ENCODE measurements at places on chromosomes 5 and 9.
A peak's percentile ranks its signal among the peaks of the same experiment; 100 is the strongest.

DNA sequence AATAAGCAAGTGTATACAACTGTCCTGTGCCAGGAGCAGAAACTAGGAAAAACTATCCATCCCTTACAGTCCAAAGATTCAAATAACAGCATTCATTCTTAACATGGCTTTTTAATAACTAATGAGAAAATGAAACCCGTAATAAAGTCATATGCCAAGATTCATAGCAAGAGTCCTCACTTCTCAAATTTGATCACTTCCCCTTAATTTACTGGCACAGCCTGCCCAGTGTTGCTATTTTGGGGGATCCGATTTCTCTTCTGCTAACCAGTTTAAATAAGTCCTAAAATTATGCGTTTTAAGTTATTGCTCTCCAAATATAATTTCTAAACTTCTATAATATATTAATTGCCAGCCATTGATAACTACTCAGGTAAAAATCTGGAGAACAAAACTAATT lies 177.0 kb upstream of the PTGER4 start:
- no peak for DNase-seq

GRCh38 chr9:108445431-108446071 lies 410.2 kb downstream of the ACTL7B start:
- no peak for DNase-seq

DNA sequence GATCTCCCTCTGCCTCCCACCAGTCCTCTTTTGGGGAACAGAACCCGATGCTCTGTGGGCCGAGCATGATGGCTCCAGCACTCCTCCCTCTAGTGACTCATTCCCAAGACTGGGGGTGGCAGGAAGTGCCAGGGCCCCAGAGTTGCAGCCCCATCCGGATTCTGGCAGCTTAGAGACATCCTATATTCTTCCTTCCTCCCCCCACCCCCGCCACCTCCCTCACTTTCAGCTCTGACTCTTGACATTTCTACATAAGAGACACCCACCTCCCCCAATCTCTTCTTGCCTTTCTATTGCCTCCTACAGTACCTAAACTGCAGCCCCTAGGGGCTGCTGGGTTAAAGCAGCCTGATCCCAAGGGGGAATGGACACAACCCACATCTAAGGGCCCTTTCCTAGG lies 47.1 kb upstream of the MATR3 start:
- DNase-seq = peak; percentile 33

DNA sequence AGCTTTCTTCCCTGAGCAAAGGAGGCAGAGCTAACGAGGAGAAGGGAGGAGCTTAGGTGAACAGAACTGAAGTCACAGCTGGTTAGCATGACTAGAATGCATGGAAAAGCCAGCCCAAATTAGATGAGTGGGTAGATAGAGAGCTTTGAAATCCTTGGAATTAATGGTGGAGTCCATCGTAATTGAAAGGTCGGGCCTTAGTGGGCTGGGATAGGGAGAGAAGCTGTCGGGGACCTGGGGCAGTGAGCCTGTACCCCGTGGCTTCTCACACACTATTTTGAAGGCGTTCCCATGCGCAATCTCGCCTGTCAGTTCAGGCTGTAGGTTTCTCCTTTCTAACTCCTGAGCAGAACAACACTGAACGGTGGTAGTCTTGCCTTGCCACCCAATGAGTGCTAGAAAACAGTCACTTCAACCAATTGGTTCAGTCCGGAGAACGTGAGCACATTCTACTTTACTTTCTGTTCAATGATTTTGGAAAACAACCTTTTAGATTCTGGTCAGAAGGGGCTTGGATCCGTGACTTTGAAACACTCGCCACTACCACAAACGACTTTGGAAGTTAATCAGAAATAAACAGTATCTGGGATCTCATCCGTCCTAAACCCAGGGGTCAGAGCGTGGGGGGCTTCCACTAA lies 655 bp upstream of the RAI14 start:
- peak; percentile 88 for DNase-seq

- DNase-seq = no peak
Observed at GRCh38 chr9:123866497-123866896, 63.4 kb downstream of the DENND1A start.

DNA sequence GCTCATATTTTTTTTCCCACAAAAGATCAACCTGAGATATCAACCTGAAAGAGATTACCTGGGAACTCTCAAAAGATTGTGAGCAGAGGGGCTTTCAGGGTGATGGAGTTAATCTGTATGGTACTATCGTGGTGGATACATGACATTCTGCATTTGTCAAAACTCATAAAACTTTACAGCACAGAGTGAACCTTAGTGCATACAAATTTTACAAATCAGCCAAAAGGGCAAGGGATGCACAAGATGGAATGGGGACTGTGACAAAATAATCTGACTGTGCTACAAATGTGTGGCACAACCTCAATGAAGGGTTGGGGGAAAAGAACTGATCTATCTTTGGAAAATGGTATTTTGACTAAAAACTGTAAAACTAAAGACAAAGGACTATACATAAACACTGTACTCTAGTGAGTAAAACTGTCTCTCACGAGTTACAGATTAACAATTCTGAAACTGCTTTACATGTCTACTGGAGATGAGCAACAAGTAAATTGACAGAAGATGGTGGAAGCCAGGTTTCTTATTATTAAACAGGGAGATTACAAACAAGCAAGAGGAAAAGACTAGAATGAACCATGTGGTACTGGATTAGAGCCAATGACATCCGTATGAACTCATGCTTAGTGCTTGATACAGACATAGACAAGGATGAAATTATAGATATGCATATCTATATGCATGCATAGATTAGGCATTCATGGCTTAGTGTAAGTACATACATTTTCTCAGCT lies 24.8 kb upstream of the RLN1 start:
- no peak for DNase-seq

DNA sequence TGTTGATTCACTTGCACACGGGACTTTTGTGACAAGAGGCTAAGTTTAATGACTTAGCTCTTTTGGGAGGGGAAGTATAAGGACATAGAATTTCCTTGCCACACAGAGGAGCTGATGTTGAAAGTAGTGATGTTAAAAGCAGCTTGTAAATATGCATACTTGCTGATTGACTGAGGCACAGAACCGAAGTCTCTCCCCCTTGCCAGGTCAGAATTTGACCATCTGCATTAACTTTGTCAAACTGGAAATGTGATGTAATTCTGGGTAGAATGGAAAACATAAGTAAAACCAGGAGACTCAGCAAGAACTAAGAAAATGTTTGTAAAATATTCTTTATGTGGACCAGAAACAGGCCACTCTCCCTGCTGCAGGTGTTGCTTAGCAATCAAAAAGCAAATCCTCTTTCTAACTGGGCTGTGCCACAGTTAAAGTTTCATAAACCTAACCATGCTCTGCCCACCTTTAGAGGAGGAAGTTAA lies 284.2 kb downstream of the NR3C1 start:
- DNase-seq = peak; percentile 31

DNA sequence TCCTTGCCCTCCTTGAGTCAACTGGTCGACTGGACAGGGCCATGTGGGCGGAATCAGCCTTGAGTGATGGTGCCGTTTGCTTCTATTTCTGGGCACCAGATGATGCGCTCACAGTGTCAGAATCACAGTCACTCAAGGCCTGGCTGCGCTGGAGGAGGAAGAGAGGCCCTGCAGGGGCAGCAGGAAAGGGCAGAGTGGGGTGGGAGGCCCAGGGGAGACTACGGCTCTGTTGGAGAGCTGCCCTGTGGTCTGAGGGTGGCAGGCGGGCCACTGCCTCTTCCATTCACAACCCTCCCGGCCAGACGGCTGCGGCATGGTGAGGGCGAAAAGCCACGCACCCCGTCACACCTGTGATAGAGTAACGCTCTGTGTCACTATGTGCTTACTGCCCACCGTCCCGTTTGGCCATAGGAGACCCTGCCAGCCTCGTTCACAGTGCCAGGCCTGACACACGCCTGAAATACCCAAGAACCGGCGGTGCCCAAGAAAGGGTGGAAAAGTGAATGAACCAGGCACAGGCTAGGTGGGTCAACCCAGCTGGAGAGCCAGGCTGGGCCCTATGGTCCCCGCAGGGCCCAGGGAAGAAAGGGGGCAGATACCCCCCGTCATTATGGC lies 9.9 kb downstream of the PLPP7 start:
- DNase-seq = no peak

GRCh38 chr5:459562-460272 lies 16.7 kb downstream of the EXOC3 start:
- DNase-seq = no peak

DNA sequence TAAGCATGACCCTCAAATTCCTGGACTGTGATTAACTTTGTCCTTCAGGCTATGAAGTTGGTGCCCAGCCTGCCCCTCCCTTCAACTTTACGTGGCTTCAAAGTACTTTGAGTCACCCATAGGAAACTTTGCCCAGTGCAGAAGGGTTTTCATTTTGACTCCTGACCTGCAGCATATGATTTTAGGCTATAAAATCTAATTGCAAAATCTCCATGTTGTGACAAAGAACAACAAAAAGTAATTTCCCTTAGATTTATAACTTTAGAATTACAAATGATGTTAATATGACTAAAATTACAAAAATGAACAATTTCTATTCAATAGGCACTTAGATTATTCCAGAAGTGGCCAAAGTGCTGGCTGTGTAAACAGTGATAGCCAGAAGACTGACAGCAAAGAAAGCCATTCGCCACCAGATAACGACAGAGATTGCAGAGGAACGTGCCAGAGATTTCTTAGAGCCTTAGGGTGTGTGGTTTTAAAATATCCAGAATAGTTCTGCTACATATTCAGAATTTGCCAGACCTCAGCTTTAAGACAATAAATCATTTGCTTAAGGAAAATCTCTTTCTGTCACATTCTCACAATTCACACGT lies 197.4 kb downstream of the SEMA5A start:
- DNase-seq = no peak

DNA sequence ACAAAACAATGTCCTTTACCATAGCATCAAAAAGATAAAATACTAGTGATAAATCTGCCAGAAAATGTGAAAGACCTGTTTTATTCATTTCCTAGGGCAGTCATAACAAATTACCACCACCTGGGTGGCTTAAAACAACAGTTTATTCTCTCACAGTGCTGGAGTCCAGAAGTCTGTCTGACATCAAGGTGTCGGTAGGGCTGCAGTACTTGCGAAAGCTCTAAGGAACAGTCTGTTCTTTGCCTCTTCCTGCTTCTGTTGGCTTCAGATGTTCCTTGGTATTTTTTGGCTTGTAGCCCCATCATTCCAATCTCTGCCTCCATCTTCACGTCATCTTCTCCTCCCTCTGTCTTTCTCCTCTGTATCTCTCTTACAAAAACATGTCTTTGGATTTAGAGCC lies 51.0 kb downstream of the PTPDC1 start:
- DNase-seq = no peak

- no peak for DNase-seq
Observed at GRCh38 chr5:158856291-158856690, 243.4 kb downstream of the EBF1 start.

- peak; percentile 60 for DNase-seq
Observed at GRCh38 chr5:131386779-131387178, 122.9 kb downstream of the CDC42SE2 start.

GRCh38 chr9:109272745-109273144 lies 48.1 kb downstream of the EPB41L4B start:
- DNase-seq = no peak

DNA sequence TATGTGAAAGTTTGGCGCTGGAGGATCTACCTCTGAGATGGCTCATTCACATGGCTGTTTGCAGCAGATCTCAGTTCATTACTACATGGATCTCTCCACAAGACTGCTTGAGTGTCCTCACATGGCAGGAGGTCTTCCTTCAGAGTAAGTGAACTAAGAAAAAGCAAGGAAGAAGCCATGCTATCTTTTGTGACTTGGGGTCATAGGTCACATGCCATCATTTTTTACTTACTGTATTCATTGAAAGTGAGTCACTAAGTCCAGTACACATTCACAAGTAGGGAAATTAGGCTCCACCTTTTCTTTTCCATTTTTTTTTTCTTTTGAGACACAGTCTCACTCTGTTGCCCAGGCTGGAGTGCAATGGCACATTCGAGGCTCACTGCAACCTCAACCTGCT lies 8.7 kb upstream of the CDKN2AIPNL start:
- DNase-seq = no peak

- DNase-seq = no peak
Observed at GRCh38 chr5:65157906-65158603, 323.7 kb downstream of the ADAMTS6 start.

DNA sequence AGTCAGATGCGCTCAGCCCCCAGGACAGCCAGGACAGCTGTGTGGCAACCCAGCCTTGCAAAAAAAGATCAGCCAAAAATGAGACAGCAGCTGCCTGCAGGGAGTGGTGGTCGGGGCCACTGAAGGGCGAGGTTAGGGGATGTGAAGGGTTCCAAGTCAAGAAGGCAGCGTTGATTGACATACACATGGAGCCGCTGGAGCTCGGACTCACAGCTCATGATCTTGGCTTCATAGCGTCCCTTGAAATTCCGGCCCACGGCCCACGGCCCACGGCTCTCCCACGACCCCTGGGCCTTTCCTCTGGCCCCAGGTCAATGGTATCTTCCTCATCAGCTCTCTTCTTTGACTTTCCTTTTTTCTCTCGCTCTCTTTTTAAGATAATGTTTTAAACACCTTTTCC lies 390.0 kb upstream of the IRX4 start:
- DNase-seq = no peak

DNA sequence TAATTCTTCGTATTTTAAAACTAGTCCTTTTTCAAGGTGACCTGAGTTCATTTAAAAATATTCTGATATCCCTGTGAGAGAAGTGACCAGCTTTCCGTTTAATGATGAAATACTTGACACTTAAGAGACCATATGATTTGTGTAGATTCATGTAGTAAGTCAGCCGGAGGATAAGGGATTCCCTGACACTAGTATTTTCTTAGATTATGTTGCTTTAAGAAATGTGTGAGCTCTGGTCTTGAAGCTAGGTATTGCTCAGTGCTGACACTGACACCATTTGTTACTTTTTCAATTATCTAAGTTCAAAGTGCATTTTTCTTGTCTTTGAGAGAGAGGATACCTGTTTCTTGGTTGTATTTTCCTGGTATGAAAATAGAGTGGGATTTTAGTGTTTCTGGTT lies 4.2 kb downstream of the NIPBL start:
- DNase-seq = no peak

DNA sequence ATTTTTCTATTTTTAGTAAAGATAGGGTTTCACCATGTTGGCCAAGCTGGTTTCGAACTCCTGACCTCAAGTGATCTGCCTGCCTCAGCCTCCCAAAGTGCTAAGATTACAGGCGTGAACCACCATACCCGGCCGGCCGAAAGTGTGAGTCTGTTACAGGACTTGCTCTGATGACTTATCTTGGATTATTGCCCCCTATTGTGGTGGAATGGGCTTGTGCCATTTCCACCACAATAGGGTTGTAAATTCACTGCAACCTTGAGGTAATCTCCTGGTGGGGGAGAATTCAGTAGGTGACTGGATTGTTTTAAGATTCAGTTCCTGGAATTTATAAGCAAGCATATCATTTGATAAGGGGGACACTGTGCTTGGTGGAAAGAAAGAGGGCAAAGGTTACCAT lies 15.0 kb upstream of the HMGCR start:
- no peak for DNase-seq

GRCh38 chr5:62284946-62285891 lies 20.8 kb upstream of the KIF2A start:
- DNase-seq = no peak

GRCh38 chr5:138649316-138649720 lies 74.1 kb upstream of the HSPA9 start:
- DNase-seq = peak; percentile 51
